ENCODE measurements at places on chromosomes 5 and 9. TPM values are rescaled to one million over a fixed set of nuclear protein-coding genes. Genes with fewer than 3 reads are reported as not detected.

- no peak for DNase-seq
These were observed 26.4 kb downstream of the ZDHHC11B start for GRCh38 chr5:757931-758697.

The NPR3 gene
- not detected for total RNA-seq

DNA sequence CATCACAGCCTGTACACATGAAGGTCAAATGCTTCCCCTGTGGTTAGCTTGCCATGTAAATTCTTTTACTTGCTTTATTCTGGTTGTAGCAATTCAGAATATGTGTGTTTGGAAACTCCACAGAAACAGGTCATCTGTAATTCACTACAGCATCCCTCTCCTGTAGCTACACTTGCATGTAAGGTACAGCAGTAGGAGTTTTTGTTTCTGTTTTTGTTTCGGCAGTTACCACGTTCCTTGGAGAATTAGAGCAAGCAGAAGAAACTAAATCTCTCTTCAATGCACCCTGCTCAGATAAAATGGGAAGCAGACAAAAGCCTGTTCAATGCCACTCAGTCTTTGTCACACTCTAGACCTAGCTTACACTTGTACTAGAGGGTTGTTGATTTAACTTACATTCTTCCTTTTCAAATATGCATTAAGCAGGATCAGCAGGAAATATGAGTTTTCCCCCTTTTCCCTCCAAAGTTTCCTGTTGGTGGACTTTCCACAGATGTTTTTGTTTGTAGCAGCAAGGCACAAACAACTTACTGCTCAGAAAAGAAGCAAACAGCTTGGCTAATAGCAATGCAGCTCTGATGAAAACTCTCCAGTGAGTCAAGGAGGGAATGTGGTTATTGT is 80.9 kb downstream of the YIPF5 start:
- DNase-seq, result no peak

The HTR1A gene
- not detected for total RNA-seq

GRCh38 chr9:24846248-24846912 is 300.7 kb upstream of the IZUMO3 start:
- DNase-seq, result no peak

DNA sequence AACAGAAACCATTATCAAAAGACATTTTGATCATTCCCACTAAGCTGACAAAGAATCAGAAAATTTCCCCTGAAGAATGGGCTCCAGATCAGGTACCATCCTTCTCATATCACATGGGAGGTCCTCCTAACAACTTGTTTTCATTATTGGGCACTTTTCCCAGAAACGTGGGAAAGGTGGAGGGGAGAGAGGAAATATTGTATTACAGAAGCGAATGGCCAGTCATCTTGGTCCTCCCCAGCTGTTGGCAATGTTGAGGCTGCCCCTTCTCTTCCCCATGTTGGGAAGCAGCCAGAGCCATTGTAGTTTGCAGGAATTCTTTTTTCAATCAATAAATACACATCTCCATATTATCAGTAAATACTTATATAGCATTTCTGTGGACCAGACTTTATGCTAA is 126.2 kb upstream of the ZNF608 start:
- DNase-seq, result no peak

GRCh38 chr9:123112015-123112975 is 78.8 kb downstream of the GPR21 start:
- DNase-seq, result no peak

The HMCN2 gene
- not detected for total RNA-seq

The TMEM203 gene
- total RNA-seq, result 38.3 TPM
